ENCODE measurements at places on chromosomes 13 and 19. TPM values are rescaled to one million over a fixed set of nuclear protein-coding genes. Genes with fewer than 3 reads are reported as not detected.

DNA sequence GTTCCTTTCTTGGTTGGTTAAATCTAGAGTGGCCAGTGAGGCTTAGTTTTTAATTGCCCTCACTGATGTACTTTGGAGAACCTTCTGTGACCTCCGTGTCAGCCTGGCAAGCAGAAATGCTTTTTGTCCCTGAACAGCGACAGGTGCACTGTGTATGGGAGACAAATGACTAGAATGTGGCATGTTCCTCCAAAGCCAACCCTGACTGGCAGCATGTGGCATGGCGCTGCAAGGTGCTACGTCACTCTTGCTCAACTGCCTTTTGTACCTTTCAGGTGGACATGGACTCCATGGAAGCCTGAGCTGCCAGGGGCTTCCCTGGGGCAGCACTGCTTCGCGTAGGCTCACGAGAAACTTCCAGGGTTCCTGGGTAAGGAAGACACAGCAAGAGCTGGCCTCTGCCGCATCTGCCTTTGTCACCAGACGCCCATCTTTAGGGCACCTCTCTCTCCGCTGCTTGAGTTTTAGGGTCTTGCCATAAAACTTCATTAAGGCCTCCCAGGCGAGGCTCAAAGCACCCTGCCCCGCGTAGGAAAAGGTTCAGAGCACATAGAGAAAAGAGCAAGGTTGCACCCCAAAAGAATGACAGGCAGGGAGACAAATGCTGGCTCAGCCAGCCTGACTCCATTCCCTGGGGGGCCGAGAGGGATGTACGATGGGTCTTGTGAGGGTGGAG, 167.1 kb upstream of the SOX1 start:
- peak; percentile 64 for DNase-seq
- H3K4me3 ChIP-seq: no peak overlapping the region
- no peaks in the 10 kb centered on the region for H3K36me3 ChIP-seq
- no peak overlapping the region for H3K27ac ChIP-seq
- peaks cover 39% of the 10 kb centered on the region for H3K27me3 ChIP-seq

GRCh38 chr19:3692141-3693024, 7.9 kb downstream of the PIP5K1C start:
- peaks cover 8% of the 10 kb centered on the region for H3K4me1 ChIP-seq
- H3K27me3 ChIP-seq: no peaks in the 10 kb centered on the region
- no peak for DNase-seq
- H3K27ac ChIP-seq: no peak overlapping the region
- no peaks in the 10 kb centered on the region for H3K36me3 ChIP-seq

OVOL3 gene
- total RNA-seq: not detected

USF2 gene
- total RNA-seq: 107 TPM
